NCI-H187 (cell line): ENCODE measurements at places on chromosomes 5 and 9.

DNA sequence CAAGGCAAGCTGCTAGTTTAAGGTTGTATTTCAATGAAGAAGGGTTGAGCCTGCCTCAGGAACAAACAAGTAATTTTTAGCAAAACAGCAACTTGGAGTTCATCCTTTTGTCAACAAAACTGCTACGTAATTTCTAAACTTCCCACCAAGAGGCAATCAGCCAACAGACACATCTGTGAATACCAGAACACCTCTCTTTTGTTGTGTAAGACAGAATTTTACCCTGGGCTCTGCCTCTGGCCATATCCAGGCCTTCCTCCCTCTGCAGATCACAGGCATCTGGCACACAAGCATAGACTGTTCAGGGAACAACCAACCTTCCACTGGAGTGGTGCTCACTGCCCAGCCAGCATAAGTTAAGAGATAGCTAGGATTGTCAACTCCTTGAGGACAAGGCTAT lies 409.0 kb downstream of the SPOCK1 start:
- DNase-seq = no peak

DNA sequence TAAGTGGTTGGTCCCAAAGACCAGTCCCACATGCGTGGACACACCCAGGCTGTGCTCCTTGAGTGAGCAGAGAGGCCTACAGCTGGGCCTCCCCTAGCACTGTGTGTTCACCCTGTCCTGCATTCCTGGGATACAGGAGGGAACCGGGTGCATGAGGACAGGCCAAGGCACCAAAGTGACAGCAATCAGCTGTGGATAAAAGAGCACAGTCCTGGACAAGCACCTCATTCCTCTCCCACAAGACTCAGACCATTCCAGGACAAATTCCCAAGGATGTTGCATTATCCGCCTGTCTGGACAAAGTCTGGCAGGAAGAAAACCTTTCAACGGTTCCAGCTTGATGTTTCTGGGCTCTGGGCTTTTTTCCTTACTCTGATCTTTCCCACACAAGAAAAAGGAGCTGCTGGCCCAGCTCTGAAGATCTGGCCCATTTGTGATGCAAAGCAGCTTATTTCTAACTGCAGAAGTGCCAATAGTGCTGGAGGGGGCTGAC lies 273.2 kb downstream of the ENC1 start:
- no peak for DNase-seq

DNA sequence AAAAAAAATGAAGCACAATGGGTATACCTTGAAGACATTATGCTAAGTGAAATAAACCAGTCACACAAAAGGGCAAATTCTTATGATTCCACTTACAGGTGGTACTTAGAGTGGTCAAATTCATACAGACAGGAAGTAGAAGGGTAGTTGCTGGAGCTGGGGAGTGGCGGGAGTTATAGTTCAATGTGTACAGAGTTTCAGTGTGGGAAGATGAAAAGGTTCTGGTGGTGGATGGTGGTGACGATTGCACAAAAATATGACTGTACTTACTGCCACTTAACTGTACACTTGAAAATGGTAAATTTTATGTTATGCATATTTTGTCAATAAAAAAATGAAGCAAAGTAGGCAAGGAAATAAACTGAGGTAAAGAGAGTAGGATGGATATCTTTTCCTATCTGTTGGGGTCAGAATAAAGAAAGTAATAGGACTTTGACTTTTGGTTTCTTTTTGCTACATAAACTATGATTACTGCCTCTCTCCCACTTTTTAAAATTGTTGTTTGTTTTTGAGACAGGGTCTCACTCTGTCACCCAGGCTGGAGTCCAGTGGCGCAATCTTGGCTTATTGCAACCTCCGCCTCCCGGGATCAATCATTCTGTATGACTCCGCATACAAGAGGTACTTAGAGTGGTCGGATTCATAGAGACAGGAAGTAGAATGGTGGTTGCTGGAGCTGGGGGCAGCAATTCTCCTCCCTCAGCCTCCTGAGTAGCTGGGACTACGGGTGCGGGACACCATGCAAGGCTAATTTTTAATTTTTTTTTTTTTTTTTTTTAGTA lies 4.0 kb upstream of the PSAT1 start:
- DNase-seq = no peak

DNA sequence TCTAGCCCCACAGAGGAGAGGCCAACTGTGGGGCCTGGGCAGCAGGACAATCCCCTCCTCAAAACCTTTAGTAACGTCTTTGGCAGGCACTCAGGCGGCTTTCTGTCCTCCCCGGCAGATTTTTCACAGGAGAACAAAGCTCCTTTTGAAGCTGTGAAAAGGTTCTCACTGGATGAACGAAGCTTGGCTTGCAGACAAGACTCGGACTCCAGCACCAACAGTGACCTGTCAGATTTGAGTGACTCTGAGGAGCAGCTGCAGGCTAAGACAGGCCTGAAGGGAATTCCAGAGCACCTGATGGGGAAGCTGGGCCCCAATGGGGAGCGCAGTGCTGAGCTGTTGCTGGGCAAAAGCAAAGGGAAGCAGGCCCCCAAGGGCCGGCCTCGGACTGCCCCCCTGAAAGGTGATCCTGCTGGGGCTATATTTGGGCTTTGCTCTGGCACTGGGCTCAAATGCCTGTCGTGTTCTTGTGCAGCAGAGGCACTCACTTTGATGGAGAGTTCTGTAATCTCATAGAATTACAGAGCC lies 39.4 kb downstream of the KDM3B start:
- DNase-seq = no peak

DNA sequence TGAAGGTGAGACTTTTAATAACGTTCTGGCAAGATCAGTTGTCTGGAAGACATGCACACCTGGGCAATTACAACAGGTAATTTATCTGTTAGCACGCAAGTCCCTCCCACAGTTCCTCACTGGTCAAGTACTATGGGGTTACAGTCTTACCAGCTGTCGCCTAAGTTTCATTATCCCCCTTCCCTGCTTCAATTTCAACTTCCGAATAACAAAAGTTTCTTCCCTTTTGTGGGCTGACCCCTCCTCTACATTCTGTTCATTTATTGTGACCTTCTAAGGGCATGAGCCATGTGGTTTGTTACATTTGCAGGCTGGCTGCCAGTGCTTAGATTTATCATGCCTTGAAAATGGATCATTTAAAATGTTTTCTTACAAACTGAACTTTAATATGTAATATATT lies 16.5 kb downstream of the GAPT start:
- DNase-seq = no peak
